ENCODE measurements at places on chromosomes 3 and 15.

- DNase-seq = no peak
Observed at GRCh38 chr3:127061641-127062040, 78.7 kb downstream of the PLXNA1 start.

DNA sequence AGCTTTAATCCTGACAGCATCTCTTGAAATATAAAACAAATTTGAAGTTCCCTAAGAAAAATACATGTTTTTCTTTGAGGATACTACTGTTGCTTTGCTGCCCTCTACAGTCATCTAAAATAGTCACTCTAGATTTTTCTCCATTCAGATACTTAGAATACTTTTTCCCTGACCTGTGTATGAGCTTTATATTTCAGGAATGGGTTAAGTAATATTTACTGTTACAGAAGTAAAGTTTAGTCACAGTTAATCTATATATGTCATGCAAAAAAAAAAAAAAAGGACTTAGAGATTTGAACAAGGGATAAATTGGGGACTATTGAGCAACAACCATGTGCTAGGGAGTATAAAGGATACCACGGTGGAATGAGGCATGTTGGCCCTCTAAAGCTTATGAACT is 8.8 kb downstream of the NECTIN3 start:
- DNase-seq = no peak

DNA sequence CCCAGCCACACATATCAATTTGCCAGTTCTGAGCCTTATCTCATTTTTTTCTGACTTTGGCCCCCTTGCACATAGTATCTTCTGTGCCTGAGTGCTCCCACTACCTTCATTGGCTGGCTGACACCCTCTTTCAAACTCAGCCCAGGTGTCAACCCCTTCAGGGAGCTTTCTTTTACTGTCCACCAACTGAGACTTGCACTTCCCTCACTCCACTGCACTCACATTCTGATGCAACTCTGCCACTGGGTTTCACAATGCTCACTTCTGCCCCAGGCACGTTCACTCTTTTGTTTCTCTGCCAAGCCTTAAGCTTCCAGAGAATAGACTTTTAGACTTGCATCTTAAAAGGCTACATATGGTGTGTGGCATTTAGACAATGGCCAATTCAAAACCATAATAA is 101.5 kb upstream of the CBLB start:
- no peak for DNase-seq

DNA sequence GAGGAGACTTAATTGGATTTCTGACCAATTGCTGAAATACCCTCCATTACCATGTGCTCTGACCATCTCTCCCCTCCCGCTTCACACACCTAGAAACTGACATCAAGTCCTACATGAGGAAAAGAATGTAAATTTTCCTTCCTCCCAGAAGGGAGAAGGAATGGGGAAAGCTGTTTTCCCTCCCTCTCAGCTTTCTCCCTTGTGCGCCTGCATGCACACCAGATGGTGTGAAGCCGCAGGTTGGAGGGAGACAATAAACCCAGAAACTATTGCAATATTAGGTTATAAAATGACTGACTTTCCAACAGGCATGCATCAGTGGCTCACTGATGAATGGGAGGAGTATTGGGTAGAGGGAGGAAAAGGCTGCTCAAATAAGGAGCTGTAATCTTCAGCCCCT is 50.9 kb downstream of the MB21D2 start:
- no peak for DNase-seq

DNA sequence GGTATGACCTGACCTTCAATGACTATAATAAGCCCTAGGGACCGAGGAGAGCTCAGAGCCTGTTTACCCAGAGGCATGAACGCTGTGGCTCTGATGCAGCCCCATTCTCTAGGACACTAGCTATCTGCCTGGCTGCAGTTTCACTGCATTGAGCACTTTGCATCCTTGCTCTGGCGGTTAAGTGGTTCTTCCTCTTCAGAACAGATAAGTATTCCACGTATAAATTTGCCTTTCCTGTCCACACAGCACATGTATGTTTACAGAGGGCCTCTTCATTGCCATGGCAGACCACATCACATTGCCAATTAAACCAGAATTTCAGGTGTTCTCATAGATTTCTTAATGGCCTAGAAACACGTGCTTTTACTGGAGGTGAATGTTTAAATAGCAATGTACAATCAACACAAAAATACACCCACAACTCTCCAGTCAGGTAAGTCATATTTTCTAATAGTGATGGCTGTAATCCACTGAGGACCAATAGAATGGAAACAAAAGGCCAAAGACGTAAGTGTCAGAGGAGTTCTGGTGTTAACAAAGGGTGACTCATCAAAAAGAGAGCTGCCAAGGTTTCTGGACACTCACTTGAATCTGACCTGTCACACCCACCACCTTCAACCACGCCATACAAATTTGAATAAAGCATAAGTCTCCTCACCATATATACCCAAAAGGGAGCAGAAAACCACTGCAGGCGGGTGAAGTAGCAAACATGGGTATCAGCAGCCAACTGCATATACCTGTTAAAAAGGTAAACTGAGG is 553.4 kb downstream of the OCA2 start:
- DNase-seq = no peak

All from activated CD4-positive, CD25-positive, alpha-beta regulatory T cell (primary cell).